Left colon (tissue), 2 donors: ENCODE measurements at places on chromosomes 11 and 22. TPM values are rescaled to one million over a fixed set of nuclear protein-coding genes. Genes with fewer than 3 reads are reported as not detected.

Gene C11orf91
- not detected for total RNA-seq

Gene FAM180B
- 0.42 TPM for total RNA-seq

Gene F2
- total RNA-seq, result not detected

DNA sequence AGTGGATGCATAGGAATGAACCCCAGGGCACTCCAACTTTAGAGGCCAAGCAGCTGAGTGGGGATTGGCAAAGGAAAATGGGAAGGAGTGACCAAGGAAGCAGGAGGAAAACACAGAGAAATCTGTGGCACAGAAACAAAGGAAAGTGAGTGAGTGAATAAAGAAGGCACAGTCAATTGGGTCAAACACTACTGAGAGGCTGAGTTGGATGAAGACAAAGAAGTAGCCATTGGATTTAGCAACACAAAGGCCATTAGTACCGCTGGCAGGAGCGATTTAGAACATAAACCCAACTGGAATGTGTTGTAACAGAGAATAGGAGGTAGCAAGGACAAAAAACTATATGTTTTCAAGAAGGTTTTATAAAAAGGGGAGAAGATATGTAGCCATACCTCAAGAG, 6.6 kb upstream of the NXPE1 start:
- no peak for DNase-seq

DNA sequence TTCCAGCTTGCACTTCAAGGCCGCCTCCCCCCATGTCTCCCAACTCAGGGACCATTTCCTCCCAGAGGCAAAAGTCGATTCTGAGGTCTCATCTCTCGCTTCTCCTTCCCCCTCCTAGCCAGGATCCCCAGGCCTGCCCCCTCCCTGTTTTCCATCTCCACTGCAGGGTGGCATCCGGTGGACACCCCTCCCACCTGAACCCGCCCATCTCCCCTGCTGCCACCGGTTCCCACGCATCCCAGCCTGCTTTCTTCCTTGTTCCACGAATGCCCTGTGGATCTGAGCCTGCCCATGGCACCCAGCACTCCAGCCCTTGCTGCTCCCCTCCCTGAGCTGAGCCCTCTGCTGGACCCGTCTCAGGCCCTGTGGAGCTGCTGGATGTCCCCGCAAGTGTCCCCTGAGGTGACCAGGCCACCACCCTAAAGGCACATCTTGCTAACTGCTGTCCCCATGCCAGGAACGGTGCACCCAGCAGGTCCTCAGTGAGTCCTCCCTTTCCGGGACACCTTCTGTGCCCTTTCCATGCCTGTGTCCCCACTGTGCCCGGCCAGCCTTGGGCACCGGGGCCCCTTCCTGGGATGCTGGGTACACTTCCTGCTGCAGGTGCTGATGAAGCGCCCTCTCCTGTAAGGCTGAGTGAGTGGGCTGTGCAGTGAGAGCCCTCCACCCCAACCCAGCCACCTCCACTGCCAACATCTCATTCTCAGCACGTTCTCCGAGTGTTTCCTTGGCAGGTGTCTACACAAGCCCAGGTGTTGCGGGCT, 936 bp downstream of the IL17REL start:
- DNase-seq, result no peak

DNA sequence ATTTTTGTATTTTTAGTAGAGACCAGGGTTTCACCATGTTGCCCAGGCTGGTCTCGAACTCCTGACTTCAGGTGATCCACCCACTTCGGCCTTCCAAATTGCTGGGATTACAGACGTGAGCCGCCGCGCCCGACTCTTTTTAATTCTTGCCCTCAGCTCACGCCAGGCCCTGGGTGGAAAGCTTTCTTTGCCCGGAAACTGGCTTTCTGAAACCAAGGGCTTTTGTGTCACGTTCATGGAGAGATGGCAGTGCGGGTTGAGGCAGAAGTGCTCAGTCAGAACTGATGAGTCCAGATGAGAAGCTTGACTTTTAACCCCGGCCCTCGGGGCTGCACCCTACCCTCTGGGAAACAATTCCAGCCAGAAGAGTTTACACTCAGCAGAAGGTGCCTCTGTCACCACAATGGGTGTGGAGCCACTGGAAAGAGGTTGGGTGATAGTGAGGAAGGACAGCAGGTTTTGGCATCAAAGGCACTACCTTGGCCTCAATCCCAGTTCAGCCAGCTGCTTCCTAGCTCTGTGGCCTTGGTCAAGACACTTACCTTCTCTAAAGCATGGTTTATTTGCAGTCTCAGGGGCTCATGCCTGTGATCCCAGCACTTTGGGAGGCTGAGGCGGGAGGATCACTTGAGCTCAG, 890 bp upstream of the ARFGAP3 start:
- DNase-seq, result no peak
